ENCODE measurements at places on chromosomes 2 and 18.

DNA sequence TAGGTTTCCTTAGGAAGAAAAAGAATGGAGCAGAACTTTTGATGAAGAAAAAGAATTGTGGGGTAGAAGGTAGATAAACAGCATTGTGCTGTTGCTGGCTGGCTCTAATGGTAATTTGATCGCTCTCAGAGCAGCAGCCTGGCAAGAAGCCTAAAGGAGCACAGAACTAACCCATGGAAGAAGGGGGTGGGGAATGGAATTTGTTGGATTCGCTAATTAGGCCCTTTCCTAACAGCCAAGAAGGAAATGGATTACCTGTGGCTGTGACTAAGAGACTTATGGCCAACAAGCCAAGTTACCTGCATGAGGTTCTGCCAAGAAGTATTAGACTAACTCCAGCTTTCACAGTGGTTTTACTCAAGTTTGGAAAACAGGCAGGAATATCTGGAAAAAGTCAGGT lies 210.6 kb downstream of the IKZF2 start:
- peak; percentile 82 for DNase-seq

- no peak for DNase-seq
These were observed 891.6 kb upstream of the CRIM1 start for GRCh38 chr2:35463805-35464596.

DNA sequence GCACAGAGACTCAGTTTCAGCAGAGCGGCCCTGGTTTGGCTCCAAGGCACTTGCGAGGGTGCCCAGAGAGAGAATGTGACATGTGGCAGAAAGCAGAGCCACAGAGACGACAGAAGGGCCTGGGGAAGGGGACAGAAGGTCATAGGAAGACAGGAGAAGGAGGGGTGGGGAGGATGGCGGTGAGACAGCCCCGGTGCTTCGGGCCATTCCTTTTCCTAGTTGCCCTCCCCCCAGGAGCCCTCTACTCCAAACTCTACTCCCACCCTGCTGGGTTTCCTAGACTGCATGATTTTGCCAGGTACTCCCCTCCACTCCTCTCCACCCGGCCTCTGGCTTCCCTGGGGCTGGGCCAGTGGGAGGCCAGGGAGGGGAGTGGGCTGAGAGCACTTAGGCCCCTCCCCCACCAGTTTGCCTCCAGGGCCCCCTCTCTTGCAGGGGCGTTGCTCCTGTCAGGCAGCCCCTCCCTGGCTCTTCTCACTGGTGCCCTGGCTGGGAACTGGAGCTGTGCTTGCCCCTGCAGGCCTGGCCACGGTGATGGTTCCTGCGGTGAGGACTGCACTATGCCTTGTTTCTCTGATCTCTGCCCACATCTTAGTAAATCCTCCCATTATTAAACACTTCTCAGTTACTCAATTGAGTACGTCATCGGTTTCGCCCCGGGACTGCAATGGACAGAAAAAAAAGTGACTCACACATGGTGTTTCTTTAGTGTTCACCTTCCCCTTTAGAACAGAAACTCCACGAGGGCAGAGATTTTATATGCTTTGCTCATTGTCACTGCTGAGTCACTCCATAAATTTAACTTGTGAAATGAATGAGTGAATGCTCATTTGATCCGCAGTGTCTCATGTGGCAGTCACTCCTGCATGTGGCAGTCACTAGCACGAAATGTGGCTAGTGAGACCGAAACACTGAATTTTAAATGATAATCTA lies 58.7 kb upstream of the SP3 start:
- DNase-seq = no peak

DNA sequence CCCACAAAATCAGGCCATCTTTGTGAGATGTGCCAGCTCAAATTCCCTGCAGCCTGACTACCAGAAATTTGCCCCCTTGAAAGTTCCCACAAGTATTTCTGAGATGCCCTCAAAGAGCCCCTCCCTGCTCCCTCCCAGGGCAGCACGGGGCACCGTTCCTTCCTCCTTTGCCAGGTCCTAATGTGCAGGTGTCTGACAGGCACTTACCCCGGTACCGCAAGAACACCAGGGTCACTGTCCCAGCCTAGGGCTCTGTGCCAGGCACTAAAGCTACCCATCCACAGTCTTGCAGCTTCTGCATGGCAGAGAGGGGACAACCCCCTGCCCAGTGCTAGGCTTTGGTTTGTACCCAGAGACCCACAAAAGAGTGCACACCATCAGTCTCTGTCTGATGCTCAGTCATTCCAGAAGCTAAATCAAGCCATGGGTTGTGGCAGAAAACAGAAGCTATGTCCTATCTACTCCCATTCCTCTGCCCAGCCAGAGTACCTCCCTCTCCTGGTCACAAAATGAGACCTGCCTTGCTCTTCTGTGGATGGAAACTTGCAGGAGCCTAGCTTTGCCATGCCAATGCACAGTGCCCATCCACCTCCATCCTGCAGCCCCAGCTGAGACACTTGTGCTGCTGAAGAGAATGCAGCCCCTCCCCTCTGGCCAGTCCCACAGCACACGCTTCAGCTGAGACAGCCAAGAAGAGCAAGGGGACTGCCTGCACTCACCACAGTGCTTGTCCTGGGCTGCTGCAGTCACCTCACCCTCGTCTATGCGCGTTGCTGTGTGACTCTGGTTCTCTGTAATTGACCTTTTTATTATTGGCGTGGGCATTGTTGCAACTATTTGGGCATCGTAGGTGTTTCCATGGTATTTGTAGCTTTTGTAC lies 48.7 kb downstream of the INPP5D start:
- DNase-seq = no peak

DNA sequence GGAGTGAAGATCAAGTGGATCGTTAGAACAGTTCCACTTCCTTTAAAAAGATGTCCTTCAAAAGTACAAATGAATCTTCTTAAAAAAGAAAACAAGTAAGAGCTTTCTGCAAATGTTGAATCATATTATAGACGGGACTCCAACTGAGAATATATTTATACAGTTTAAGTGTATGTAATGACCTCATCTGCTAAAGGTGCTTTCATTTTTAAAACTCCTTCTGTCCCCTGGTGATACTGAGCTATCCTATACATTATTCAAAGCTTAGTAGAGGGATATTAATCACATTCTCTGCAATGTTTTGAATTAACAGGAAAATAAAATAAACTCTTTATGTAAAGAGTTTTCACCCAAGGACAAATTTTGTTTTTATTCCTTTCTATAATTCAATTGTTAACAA lies 420.7 kb upstream of the SLC8A1 start:
- DNase-seq = no peak

GRCh38 chr2:151114874-151115273 lies 146.8 kb downstream of the RBM43 start:
- no peak for DNase-seq

DNA sequence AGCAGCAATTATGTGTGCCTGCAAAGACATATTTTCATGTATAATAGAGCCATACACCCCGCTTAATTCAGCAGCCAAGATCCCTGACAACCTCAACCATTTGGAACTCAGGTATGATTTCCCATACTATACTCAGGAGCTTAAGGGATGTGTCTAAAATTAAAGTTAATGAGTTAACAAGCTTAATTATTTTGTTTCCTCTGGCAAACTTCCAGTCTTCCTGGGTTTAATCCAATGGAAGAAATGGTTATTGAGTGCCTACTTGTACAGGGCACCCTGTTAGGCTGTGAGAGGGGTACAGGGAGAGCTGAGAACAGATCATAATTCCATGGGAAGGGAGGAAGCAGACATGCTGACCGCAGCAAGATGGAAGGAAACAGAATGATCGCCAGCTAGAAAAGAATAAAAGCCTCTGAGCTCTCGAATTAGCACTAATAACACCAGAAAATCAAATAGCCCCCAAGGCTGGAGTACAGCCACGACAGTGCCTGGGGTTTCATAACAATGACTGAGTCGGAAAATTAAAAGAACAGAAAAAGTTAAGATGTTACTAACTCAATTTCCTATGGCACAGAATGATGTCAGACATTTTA lies 20.8 kb upstream of the CEP68 start:
- no peak for DNase-seq

GRCh38 chr18:30245766-30246455 lies 796.6 kb downstream of the DSC3 start:
- DNase-seq = no peak

GRCh38 chr18:21105936-21106335 lies 5.7 kb downstream of the ROCK1 start:
- DNase-seq = no peak

DNA sequence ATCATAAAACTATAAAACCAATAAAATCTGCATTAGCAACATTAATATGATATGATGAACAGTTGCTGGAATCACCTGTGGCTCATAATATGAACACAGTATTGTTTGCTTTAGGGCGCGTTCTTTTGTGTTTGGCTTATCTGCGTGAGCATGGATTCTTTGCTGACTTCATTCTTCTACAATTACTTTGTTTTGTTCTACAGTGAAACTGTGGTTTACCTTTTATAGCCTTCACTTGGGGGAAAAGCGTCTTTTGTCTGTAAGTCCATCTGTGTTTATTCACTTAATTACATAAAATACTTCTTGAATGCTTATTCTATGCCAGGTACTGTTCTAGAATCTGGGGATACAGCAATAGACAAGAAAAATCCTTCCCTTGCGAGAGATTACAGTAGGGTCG lies 74.0 kb upstream of the SEC11C start:
- DNase-seq = no peak

- DNase-seq = no peak
These were observed 10.0 kb downstream of the KLF11 start for GRCh38 chr2:10053351-10053750.

DNA sequence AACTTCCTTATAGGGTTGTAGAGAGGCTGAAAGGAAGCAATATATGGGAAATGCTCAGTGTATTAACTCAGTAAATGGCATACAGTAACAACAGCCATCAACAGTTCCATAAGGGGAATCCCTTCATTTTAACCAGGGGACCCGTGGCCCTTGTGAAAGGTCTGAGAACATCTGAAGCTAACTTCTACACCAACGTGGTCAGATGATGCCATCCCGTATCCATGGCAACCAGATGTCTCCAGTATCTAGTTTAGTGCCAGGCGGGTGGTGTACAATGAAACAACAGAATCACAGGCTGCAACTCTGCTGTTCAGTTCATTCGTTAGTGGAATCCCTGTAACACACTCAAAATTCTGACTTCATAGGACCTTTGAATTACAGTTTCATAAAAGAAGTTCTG lies 162.3 kb downstream of the TGIF1 start:
- DNase-seq = no peak

GRCh38 chr2:203949228-203949627 lies 12.7 kb downstream of the ICOS start:
- no peak for DNase-seq
